Stimulated activated CD8-positive, alpha-beta memory T cell treated with anti-CD3 and anti-CD28 coated beads, Interleukin-4, amount 100 ng/mL, for 4 hours (primary cell): ENCODE measurements at places on chromosomes 4 and X.

DNA sequence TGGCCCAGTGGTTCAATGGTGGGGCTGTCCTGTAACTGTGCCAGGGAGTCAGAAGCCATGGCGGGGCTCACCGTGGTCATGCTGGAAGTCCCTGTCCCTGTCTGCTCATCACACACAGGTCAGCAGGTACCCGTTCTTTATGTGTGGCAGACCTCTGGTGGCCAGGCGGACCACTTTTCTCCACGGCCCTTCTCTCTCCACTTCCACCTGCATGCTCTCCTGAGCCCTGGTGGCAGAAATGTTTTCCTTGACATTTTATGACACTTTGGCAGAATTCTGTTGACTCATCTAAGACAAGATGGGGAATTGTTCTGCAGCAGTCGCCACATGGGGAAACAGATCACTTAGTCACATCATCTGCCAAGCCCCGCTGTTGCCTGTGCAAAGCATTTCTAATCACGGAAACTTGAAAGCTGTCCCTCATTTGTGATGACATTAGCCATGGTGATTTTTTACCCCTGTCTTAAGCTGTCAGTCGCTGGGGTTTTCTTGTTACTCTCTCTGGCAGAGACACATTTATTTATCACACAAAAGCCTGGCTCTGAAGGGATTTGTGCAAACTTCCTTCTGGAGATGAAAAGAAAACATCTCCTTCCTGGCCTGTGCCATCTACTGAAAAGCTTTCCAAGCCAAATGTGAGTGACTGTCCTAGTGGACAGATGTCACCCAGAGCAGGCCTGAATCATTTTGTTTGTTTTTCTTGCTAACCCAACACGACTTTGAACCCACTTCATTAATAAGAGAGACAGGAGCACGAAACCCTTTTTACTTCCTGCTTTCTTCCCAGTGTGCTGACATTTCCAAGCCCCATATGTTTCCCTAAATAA, 38.8 kb upstream of the STIM2 start:
- no peak for DNase-seq

DNA sequence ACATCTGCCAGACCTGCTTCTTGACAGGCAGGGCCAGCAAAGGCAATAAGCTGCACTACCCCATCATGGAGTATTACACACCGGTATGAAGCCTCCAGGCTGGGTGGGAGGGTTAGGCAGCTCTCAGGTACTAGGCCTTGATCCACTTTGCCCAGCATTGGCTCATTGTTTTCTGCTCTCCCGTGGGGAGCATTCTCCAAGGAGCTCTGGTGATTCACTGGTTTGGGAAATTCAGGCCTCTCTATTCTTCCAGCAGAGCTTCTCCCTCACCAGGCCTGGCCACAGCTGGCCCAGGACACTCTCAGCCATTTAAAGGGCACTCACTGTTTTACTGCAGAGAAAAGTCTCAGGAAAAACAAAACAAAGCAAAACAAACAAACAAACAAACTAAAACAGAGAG, 33.0 kb downstream of the DRP2 start:
- DNase-seq, result no peak

DNA sequence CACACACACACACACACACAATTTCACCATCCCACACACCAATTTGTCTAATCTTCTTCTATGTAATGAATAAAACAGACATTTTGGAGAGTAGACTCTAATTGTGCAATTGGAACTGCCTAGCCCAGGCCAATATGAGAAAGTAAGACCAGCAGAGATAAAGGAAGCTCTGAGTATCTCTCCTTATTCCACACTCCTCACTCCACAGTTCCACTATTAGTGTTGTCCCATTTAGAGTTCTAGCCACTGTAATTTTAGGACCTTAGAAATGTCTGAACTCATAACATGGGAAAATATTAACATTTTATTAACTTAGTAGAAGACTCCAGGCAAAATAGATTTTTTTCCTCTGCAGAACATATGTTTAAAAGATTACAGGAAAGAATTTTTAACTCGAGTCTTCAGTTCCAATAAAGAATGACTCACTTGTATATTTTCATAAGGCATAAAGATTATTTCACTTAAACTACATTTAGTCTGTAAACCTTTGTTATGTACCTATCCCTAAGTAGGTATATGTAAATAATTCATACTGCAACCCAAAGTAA, 297.6 kb upstream of the INTU start:
- no peak for DNase-seq

DNA sequence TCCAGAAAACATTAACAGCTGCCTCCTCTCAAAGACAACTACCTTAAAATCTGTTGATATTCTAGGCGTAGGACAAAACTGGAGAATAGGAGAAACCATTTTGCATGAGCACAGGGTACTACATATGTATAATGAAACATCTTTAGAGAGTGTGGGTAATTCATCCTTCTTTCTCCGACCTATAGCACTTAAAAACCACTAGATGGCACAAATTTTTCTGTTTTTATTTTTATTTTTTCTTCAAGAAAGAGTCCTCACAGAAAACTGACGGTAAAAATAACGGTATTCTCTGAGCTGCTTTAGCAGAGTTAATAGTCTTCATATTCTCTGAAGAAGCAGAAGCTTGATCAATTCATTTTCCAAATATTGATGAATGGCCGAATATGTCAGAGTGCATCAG, 14.6 kb downstream of the SMIM31 start:
- no peak for DNase-seq

DNA sequence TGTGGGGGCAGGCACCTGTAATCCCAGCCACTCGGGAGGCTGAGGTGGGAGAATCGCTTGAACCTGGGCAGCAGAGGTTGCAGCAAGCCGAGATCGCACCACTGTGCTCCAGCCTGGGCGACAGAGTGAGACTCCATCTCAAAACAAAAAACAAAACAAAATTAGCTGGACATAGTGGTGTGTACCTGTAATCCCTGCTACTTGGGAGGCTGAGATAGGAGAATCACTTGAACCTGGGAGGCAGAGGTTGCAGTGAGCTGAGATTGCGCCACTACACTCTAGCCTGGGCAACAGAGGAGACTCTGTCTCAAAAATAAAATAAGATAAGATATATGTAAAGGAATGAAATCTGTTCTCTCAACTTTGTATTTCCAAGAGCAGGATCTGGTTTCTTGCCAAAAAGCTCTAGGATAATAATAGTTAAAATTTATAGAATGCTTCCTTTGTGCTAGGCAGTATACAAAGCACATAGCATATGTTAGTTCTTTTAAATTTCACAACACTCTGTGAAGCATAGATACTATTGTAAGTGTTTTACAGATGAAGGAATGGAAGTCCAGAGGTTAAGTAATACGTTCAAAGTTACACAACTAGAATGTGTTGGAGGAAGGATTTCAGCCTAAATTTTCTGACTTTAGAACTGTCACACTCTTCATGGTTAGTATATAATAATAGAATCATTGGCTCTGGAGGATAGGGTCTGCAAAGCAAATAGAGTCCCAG, 10.3 kb downstream of the MRPL1 start:
- DNase-seq, result no peak

DNA sequence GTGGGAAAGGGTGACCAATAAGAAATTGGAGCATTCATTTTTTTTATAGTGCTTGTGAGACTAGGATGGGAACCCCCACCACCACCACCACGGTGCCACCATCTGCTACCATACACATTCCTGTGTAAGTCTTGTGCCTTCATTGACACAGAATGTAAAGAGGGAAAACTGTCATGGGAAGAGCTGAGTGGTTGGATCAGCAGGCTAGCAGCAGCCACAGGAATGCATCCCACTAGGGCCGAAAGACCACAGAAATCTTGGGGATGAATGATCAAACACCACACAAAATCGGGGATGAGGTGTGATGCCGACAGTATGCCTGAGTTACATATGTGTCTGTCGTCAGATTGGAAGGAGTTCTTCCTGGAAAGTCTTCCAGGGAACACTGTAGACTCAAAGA, 69.2 kb downstream of the SRPX start:
- DNase-seq, result no peak
